DND-41 (cell line): ENCODE measurements at places on chromosomes 4 and X.

DNA sequence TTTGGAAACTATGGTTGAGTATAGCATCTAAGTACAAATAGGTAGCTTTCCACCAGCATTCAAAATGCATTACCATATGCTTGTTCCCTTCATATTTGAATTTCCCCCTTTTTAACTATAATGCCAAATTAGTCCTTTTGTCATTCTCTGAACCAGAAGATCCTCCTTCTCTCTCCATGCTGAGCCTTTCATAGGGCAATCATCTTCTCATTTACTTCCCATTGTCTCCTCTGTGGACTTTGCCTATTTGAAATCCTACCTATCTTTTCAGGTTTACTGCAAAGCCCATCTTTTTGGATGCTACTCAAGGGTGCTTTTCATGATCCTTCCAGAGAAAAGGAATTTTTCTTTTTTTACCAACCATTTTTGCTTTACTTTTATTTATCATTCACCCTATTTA, 54.7 kb downstream of the DKK2 start:
- no peaks in the 10 kb centered on the region for H3K36me3 ChIP-seq
- peaks cover 3% of the 10 kb centered on the region for H3K27me3 ChIP-seq
- no peak overlapping the region for H3K4me3 ChIP-seq
- DNase-seq = no peak
- H3K27ac ChIP-seq = no peak overlapping the region

DNA sequence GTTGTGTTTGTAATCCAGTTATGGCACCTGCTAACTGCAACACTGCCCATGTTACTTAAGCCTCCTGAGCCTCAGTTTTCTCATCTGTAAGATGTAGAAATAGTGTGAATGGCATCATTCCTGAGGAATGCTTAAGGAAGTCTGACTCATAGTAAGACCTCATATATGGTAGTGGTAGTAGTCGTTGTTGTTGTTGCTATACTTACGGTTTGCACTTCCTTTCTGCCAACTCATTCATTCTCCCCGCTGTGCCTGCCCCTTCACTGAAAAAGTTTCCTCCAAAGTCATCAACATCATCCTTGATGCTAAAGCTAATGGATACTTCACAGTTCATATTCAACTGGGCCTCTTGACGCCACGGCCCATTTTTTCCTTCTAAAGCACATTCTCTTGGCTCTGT, 54.2 kb upstream of the SPANXN3 start:
- no peak for DNase-seq
- no peak overlapping the region for H3K4me3 ChIP-seq
- H3K36me3 ChIP-seq = no peaks in the 10 kb centered on the region
- H3K27ac ChIP-seq = no peak overlapping the region
- H3K27me3 ChIP-seq = no peaks in the 10 kb centered on the region

DNA sequence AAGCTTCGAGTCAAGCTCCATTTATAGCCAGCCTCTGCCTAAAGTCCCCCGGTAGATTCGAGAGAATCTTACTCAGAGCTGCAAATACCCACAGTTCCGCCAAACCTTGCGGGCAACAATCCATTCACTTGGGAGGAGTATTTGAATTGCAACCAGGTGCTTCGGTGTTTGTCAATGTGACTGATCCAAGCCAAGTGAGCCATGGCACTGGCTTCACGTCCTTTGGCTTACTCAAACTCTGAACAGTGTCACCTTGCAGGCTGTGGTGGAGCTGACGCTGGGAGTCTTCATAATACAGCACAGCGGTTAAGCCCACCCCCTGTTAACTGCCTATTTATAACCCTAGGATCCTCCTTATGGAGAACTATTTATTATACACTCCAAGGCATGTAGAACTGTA, 11.2 kb downstream of the CD40LG start:
- H3K4me1 ChIP-seq = no peaks in the 10 kb centered on the region
- no peaks in the 10 kb centered on the region for H3K27me3 ChIP-seq
- H3K4me3 ChIP-seq = no peak overlapping the region
- no peaks in the 10 kb centered on the region for H3K36me3 ChIP-seq
- no peak overlapping the region for H3K27ac ChIP-seq

GRCh38 chr4:52638717-52639116, 20.4 kb downstream of the USP46 start:
- no peak overlapping the region for H3K27ac ChIP-seq
- H3K4me3 ChIP-seq = no peak overlapping the region
- H3K36me3 ChIP-seq = no peaks in the 10 kb centered on the region
- H3K4me1 ChIP-seq = no peaks in the 10 kb centered on the region
- no peak for DNase-seq

DNA sequence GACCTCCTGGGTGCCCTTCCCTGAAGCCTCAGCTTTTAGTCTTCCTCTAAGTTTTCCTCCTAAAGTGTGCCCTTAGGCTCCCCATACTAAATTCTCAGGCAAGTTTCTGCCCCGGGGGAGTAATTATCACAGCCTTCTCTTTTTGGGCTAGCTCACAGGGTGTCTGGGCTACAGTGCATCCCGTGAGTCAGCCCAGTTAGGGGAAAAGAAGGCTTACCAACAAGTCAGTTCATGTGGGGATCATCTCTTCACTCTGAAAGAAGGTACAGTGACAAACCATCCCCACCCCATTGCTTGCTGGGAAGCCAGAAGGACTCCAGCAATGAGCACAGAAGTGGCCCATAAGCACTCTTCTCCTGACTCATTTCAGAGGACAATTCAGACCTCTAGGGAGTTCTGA, 134.7 kb upstream of the FAM9C start:
- H3K4me1 ChIP-seq = peaks cover 36% of the 10 kb centered on the region
- H3K36me3 ChIP-seq = no peaks in the 10 kb centered on the region
- no peak for DNase-seq
- H3K27ac ChIP-seq = peak overlapping the region; percentile 87

GRCh38 chrX:30918480-30918879, 29.4 kb upstream of the TAB3 start:
- no peaks in the 10 kb centered on the region for H3K36me3 ChIP-seq
- no peak overlapping the region for H3K4me3 ChIP-seq
- H3K27me3 ChIP-seq = no peaks in the 10 kb centered on the region
- H3K27ac ChIP-seq = no peak overlapping the region

DNA sequence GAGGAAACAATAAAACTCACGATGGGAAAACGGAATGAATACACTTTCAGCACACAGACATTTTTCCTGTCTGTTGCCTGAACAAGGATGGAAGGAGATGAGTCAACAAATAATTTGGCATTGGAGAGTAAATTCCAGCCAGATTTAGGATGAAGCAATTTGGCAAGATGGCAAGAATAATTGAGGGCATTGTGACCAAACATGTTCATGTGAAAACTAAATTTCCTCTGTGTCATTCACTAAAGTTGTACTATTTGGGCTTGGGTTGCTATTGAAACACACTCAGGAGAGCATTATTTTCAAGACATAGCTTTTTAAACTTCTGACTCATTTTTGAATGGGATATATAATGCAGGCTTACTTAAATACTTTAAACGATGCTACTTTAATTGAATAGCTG, 1614.4 kb downstream of the PCDH19 start:
- no peak overlapping the region for H3K27ac ChIP-seq
- H3K36me3 ChIP-seq = no peaks in the 10 kb centered on the region
- no peak for DNase-seq
- H3K4me1 ChIP-seq = no peaks in the 10 kb centered on the region

- peaks cover 31% of the 10 kb centered on the region for H3K36me3 ChIP-seq
- H3K4me3 ChIP-seq = no peak overlapping the region
- no peaks in the 10 kb centered on the region for H3K27me3 ChIP-seq
- DNase-seq = no peak
These were observed 75.0 kb downstream of the NBDY start for GRCh38 chrX:56803850-56804681.

GRCh38 chrX:115462406-115462805, 98.6 kb upstream of the PLS3 start:
- no peaks in the 10 kb centered on the region for H3K36me3 ChIP-seq
- no peak overlapping the region for H3K27ac ChIP-seq
- DNase-seq = no peak
- no peaks in the 10 kb centered on the region for H3K4me1 ChIP-seq

GRCh38 chr4:66279084-66279483, 608.8 kb upstream of the EPHA5 start:
- no peaks in the 10 kb centered on the region for H3K27me3 ChIP-seq
- H3K4me1 ChIP-seq = no peaks in the 10 kb centered on the region
- H3K36me3 ChIP-seq = no peaks in the 10 kb centered on the region
- no peak overlapping the region for H3K27ac ChIP-seq
- no peak for DNase-seq

DNA sequence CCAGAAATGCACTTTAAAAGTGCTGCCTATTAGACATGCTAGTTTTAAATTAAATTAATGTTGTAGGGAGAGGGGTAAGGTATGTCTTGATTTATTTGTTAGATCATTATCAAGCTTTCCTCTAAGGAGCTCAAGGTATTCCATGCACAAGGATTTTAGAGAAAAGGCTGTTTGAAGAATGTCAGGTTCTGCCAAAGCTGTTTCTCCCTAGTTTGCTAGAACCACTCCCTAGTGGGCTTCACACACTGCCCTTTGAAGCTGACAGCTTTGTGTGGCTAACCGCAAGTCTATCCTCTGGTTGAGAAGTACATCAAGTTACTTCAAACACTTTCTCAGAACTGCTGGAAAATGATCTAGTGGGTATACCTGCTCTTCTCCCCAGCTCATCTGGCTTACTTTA, 32.3 kb downstream of the RASL11B start:
- no peak overlapping the region for H3K27ac ChIP-seq
- peaks cover 13% of the 10 kb centered on the region; the same call in 1 of the 2 replicates for H3K4me1 ChIP-seq
- H3K4me3 ChIP-seq = no peak overlapping the region
- H3K27me3 ChIP-seq = no peaks in the 10 kb centered on the region
- H3K36me3 ChIP-seq = no peaks in the 10 kb centered on the region

DNA sequence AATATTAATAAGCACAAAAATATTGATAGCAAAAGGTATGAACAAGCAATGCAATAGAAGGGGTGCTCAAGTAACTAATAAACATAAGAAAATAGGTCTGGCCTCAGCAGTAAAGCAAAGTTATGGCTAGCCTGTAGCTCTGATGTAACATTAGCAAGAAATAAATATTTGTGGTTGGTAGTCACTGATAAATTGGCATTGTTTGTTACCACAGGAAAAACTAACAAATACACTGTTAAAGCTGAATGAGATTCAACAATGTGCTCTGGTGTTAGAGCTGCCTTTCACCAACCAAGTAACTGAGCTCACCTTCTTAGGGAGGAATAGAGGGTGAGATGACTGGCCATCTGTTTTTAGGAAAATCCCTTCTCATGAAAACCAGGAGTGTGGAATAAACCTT, 71.4 kb downstream of the AREG start:
- no peak overlapping the region for H3K4me3 ChIP-seq
- no peaks in the 10 kb centered on the region for H3K36me3 ChIP-seq
- H3K4me1 ChIP-seq = no peaks in the 10 kb centered on the region

GRCh38 chrX:43641691-43642090, 14.4 kb upstream of the MAOA start:
- no peaks in the 10 kb centered on the region for H3K36me3 ChIP-seq
- no peaks in the 10 kb centered on the region for H3K4me1 ChIP-seq
- H3K4me3 ChIP-seq = no peak overlapping the region
- no peak for DNase-seq
- H3K27ac ChIP-seq = no peak overlapping the region

- peaks cover 36% of the 10 kb centered on the region for H3K36me3 ChIP-seq
- H3K27me3 ChIP-seq = no peaks in the 10 kb centered on the region
- H3K4me1 ChIP-seq = no peaks in the 10 kb centered on the region
These were observed 32.1 kb downstream of the ZBTB49 start for GRCh38 chr4:4321951-4322688.

DNA sequence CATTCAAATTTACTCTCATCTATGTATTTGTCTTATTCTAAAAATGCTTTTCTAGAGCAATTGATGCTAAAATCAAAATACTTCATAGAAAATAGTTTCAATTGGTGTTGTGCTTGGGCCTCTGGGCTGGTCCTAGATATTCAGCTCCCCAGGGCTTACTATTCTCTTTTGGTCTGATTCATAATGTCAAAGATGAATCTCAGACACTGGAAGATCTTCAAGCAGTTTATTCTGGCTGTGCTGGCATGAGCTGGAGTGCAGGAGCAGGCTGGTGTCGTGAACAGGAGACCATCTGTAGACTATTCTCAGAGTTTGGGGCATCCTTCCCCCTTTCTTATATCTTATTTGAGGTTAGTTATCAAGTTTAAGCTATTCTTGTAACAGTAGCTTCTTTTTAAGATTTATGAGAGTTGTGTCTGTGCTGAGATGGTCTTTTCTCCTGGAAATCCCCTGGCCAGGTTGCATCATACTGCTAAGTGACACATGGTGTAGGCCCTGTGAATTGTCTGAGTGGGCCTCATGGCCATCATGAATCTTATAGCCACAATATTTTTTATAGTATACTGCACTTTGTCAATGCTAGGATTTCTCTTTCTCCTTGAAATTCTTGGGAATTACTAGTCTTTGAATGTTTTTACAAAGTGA, 1624.0 kb upstream of the IGFBP7 start:
- no peak overlapping the region for H3K27ac ChIP-seq
- H3K4me1 ChIP-seq = no peaks in the 10 kb centered on the region
- no peaks in the 10 kb centered on the region for H3K27me3 ChIP-seq
- no peaks in the 10 kb centered on the region for H3K36me3 ChIP-seq
- no peak overlapping the region for H3K4me3 ChIP-seq

GRCh38 chrX:31236231-31236630, 164.4 kb upstream of the FTHL17 start:
- H3K4me1 ChIP-seq = no peaks in the 10 kb centered on the region
- no peaks in the 10 kb centered on the region for H3K27me3 ChIP-seq
- DNase-seq = no peak
- H3K27ac ChIP-seq = no peak overlapping the region

DNA sequence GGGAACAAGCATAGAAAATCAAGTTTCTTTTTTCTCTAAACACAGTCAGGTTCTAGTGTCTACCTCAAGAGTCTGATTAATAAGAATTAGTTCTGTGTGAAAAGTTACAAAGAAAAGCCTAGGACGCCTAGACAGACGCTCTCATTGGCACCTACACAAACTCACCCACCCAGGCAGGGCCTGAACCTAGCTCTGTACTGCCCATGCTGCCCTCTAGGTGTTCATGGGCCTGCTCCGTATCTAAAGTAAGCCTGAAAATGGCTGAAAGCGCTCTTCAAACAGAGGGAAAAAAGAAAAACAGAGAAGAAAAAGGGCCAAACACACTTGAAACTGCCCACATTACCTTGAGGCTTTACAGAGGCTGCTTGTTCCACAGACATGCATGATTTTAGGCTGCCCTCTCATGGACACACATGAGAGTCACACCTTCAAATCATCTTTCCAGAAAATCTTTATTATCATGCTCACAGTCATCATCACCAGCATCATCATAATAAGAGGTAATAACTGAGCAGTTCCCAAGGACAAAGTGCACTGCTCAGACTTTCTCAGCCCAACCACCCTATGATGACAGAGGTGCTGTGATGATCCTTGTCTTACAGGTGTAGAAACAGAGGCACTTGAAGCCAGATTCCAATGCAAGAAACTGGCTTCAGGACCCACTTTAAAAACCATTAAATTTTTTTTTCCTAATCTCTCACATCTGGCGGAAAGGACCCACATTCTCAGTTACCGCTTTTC, 49.6 kb downstream of the MAP7D2 start:
- no peak overlapping the region; the same call in 1 of the 2 replicates for H3K27ac ChIP-seq
- no peaks in the 10 kb centered on the region for H3K27me3 ChIP-seq
- peak; percentile 50 for DNase-seq
- H3K4me3 ChIP-seq = no peak overlapping the region
- no peaks in the 10 kb centered on the region for H3K36me3 ChIP-seq
- peaks cover 15% of the 10 kb centered on the region for H3K4me1 ChIP-seq

- H3K27me3 ChIP-seq = no peaks in the 10 kb centered on the region
- H3K27ac ChIP-seq = no peak overlapping the region
- H3K4me1 ChIP-seq = no peaks in the 10 kb centered on the region
- no peak for DNase-seq
These were observed 24.4 kb downstream of the TXK start for GRCh38 chr4:48109413-48110263.

- no peak overlapping the region for H3K27ac ChIP-seq
- no peaks in the 10 kb centered on the region for H3K4me1 ChIP-seq
These were observed 127.3 kb downstream of the NEK1 start for GRCh38 chr4:169485086-169485485.
